SW 1271 (cell line): ENCODE measurements at places on chromosomes 11 and 22.

- DNase-seq = no peak
Observed at GRCh38 chr11:125773516-125773915, 5.1 kb downstream of the PATE2 start.

DNA sequence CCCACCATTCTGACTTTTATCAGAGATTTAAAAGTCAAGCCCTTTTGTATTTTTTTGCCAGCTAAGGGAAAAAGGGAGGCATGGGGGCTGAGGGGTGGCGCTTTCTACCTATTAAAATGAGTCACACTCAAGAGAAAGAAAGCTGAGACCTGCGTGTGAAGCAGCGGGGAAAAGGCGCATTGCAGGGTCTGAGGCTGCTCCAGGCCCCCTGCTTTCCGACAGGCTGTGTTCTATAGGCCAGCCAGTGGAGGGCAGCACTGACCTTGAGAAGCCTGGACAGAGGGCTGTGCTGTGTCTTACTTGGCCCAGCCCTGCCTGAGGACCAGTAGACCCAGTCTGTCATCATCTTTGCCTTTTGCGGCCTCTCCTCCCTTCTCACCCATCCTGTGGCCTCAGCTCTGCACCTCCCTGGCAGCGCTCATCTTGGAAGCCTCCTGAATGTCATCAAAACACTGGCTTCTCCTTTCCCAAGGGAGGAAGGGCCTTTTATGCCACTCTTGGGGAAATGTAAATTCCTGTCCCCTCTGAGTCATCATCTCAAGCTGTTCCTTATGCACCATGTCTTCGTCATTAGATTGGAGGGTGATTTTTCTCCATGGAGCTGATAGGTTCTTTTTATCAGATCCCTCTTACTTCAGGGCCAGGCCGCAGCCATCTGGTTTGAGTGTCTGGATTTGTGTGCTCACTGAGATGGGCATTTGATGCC, 12.6 kb upstream of the MAPK8IP1 start:
- peak; percentile 37 for DNase-seq

- DNase-seq = no peak
Observed at GRCh38 chr11:44865866-44866272, 84.8 kb downstream of the TP53I11 start.

GRCh38 chr11:17472467-17472866, 4.2 kb downstream of the ABCC8 start:
- no peak for DNase-seq

GRCh38 chr11:57094181-57094935, 87.4 kb upstream of the LRRC55 start:
- no peak for DNase-seq

GRCh38 chr11:62054484-62055121, 69.2 kb upstream of the INCENP start:
- DNase-seq = peak; percentile 30

DNA sequence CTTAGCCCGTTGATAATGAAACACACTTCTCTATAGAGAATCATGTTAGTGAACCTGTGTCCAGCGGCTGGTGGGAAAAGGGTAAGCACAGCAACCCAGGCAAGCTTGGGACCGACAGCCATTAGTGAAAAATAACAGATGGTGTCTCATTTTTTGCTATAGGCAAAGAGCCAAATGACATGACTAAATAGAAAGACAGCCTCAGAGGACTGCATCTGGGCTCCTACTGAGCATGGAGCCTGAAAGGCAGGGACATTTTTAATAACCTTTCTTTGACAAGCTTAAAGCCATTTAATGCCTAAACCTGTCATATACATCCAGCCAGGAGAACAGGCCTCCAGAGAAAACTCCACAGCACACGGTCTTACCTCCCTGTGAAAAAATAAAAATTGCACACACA, 67.0 kb downstream of the FANCF start:
- no peak for DNase-seq

- DNase-seq = no peak
Observed at GRCh38 chr11:36243641-36244040, 45.6 kb downstream of the COMMD9 start.

DNA sequence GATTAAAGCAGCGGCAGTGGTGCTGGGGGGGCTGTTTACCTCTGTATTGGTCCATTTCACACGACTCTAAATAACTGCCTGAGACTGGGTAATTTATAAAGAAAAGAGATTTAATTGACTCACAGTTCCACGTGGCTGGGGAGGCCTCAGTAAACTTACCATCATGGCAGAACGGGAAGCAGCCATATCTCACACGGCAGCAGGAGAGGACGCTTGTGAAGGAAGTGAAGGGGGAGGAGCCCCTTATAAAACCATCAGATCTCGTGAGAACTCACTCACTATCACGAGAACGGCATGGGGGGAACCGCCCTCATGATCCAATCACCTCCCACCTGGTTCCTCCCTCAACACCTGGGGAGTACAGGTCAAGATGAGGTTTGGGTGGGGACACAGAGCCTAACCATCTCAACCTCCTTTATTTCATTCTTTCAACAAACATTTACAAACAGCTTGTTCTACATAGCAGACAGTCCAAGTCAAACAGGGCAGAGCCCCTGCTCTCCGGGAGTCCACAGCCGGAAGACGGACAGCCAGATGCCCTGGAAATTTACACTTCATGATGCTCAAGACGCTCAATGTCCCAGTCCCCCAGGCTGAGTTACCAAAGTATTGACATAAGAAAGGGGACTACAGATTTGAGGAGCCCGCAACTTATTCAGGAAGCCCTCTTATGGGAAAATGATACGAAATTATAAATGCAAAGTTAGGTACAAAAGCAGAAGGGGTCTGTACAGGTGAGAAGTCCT, 26.3 kb upstream of the HMGXB4 start:
- no peak for DNase-seq

- no peak for DNase-seq
Observed at GRCh38 chr11:16911658-16912057, 102.6 kb downstream of the PLEKHA7 start.
